ENCODE measurements at places on chromosomes 1 and 21.

DNA sequence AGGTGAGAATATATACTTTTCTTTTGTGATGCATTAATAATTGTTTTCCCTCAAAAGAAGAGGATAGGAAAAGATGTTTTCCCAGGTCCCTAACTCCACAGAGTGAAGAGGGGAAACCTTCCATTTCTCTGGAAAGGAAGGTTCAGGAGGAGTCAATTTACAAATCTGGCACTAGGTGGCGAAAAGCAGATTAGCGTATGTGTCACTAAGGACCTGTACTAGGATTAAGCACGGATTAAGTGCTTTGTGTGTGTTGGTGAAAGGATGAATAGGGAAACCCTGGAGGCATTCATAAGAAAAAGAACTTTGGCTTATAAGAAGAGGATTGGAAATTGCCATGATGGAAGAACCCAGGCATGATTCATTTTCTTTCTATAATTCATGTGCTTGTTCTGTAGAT lies 410.1 kb upstream of the PLXNA2 start:
- DNase-seq = peak; percentile 16

GRCh38 chr1:150964164-150964489 lies 10.5 kb downstream of the CERS2 start:
- no peak for DNase-seq

- DNase-seq = no peak
These were observed 304 bp upstream of the GNG12 start for GRCh38 chr1:67833602-67833940.

DNA sequence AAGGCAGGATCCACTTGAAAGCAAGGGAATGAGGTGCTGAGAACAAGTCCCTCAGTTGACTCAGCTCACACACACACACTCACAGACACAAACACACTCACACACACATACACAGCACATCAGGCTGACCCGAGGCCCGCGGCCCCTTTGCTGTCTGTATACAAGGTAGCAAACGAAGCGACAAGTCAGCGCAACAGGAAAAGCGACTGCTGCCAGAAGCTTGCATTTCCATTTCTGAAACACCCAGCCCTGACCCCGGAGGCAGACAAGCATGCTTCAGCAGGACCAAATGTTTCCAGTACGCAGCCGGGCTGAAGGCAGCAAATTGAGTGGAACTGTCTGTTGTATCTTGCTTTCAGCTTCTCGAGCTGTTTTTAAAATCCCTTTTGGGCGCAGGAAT lies 501.6 kb downstream of the NPHP4 start:
- no peak for DNase-seq

GRCh38 chr1:43348809-43349593 lies 9.8 kb upstream of the CDC20 start:
- no peak for DNase-seq

GRCh38 chr1:16122916-16123315 lies 33.0 kb downstream of the EPHA2 start:
- DNase-seq = peak; percentile 90

DNA sequence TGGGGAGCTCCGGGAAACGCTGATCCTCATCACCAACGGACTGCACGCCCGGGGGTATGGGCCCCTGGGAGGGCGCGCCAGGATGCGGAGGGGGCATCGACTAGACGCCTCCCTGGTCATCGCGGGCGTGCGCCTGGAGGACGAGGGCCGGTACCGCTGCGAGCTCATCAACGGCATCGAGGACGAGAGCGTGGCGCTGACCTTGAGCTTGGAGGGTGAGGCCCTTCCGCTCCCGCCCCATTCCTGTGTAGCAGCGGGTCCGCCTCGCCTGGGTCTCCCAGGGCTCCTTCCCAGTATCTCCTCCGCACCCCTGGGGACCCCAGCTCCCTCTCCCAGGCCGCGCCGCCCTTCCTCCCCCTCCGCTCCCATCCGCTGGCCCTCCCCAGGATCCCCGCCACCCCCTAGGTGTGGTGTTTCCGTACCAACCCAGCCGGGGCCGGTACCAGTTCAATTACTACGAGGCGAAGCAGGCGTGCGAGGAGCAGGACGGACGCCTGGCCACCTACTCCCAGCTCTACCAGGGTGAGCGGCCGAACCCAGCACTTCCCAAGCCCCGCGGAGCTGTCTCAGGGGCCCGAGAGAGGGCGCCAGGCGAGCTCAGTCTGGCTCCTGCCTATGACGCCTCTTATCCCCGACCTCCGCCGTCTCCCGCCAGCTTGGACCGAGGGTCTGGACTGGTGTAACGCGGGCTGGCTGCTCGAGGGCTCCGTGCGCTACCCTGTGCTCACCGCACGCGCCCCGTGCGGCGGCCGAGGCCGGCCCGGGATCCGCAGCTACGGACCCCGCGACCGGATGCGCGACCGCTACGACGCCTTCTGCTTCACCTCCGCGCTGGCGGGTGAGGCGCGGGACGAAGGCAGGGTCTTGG lies 5.0 kb downstream of the HAPLN2 start:
- peak; percentile 54 for DNase-seq

- no peak for DNase-seq
These were observed 50.7 kb downstream of the SYT14 start for GRCh38 chr1:209988706-209989105.

DNA sequence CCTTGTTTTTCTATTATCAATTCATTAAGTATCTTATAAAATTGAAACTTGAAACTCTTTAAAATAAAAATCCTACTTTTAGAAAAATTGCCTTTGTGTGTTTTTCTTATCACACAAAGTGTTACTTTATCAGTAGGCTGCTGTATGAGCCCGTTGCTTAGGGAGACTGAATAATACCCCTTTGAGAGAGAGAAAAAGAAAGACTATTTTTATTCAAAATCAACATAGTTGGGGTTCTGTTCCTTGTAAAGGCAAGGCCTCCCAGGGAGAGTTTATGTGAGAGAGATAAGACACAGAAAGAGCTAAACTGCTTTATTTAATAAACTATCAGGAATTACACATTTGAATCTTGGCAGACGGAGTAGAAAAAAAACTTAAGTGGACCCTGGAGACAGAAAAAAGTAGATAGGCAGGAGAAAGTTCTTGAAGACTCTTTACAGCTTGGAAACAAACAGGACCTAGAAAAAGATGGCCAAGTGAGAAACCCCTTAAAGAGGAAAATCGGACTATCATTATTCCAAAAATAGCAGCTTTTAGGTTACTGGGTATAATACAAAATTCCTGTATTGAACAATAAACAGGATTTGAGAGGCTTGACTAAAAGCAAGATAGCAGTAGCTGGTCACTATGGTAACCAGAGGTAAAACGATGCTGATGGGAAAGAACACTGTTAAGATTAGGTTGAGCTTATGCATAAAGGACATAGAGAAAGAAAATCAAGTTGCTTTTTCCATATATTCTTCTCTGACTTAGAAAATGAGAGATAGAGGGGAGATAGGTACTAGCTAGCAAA lies 170.9 kb downstream of the LRRC7 start:
- DNase-seq = no peak

GRCh38 chr1:180402001-180402400 lies 100.4 kb downstream of the ACBD6 start:
- DNase-seq = peak; percentile 44

DNA sequence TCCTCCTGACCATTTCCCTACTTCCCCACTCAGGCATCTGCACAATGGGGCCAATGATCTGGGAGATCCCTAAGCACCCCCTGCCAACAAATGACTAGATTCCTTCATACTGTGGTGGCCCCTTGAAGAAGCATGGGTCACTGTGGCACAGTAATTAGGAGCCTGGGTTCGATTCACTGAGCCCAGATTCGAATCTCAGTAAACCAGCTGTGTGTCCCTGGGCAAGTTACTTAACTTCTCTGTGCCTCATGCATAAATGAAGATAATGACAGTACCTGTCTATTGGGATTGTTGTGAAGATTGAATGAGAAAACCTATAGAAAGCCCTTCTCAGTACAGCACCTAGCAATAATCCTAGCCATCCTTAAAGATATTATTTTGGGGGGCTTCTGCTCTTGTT lies 27.5 kb downstream of the SPAG17 start:
- DNase-seq = no peak

DNA sequence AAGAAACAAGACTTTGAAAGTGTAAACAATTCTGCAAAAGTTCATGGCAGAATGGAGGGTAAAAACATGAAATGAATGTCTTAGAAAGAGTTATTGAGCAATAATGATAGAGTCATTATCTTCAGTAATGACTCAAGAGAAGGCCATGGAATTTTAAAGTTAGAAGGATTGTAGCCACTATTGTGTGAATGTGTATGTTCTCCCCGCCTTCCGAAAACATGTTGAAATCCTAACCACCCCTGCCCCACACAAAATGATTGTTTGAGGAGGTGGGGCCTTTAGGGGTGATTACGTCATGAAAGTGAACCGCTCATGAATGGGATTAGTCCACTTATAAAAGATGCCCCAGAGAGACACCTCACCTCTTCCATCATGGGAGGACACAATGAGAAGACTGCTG lies 93.8 kb upstream of the CCDC190 start:
- DNase-seq = no peak

DNA sequence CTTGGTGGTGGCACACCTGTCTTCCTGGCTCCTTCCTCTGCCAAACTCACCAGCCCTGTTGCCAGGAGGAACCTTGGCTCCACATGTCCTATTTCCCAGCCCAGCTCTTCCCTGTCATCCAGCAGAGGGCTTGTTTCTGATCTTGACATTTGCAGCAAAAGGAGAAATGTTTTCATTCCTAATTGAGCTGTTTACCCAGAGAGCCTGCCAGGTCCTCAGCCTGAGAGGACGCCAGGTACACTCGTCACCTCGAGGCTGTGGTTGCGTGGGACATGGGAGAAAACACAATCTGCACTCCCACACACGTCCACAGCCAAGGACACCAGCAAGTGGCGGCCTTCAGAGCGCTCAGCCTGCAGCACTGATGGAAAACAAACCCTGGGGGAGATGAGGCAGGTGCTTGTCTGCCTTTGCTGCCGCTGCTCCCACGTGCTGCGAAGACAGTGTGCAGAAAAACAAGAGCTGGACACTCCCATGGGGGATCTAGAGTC lies 132.8 kb upstream of the CD34 start:
- no peak for DNase-seq

- DNase-seq = peak; percentile 56
These were observed 10.3 kb upstream of the LMNA start for GRCh38 chr1:156104065-156104810.

GRCh38 chr21:24097181-24097580 lies 1510.1 kb downstream of the MRPL39 start:
- no peak for DNase-seq

DNA sequence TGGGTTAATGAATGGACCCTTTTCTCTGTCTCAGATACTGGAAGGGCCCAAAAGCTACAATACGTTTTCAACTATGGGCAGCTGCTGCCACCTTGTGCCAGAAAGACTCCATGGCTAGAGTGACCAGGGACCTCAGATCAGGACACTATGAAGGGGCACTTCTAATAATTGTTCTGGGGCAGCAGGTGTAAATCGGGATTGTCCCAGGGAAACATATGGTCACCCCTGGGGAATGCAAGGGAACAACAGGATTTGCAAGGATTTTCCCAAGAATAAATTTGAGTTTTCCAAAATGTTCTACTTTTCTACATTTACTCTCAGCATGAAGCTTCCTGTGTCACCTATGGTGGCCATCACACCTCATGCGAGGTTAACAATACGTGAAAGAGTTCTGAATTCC lies 12.0 kb upstream of the FCAMR start:
- DNase-seq = peak; percentile 69

- DNase-seq = peak; percentile 29
These were observed 46.8 kb upstream of the PSEN2 start for GRCh38 chr1:226823643-226824042.

GRCh38 chr21:39263372-39263771 lies 50.1 kb downstream of the BRWD1 start:
- DNase-seq = peak; percentile 31

- DNase-seq = no peak
These were observed 14.9 kb downstream of the ETV3L start for GRCh38 chr1:157084720-157085119.

GRCh38 chr1:168362991-168363390 lies 82.3 kb downstream of the TBX19 start:
- no peak for DNase-seq

GRCh38 chr1:111227434-111227833 lies at the start of gene CHI3L2:
CHI3L2 (plus strand) TSS chr1:111227713; CDS start chr1:111227730, 17 bp downstream.
- peak; percentile 73 for DNase-seq

GRCh38 chr1:200279810-200280411 lies 129.9 kb downstream of the ZNF281 start:
- DNase-seq = peak; percentile 51

- DNase-seq = no peak
These were observed 7.4 kb upstream of the AGMAT start for GRCh38 chr1:15592285-15592684.

DNA sequence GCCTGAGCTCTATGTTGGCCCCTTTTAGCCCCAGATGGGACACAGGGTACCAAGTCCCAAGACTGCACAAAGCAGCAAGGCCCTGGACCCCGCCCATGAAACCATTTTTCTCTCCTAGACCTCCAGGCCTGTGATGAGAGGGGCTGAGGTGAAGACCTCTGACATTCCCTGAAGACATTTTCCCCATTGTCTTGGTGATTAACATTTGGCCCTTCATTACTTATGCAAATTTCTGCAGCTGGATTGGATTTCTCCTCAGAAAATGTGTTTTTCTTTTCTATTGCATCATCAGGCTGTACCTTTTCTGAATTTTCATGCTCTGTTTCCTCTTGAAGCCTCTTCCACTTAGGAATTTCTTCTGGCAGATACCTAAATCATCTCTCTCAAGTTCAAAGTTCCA lies 8.2 kb upstream of the PSMA5 start:
- DNase-seq = no peak

- peak; percentile 36 for DNase-seq
These were observed 167.7 kb downstream of the ACTL8 start for GRCh38 chr1:17922833-17923232.

- no peak for DNase-seq
These were observed 6.8 kb upstream of the BCAS2 start for GRCh38 chr1:114588196-114588689.

DNA sequence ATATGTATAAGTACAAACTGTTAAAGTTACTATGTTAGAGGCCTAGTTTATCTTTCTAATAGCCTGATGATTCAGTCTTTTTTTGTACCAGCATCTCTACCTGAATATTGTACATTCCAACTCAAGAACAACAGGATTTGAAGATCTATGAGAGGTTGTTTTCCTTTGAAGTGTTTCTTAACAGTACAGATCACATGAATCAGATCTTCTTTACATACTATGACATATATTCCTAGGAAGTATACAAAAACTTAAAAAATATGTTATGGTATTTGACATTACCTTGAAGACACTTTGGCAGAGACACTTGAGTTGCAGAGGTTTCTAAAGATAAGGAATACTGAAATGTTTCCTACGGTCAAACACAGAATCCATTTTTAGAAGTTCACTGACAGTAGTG lies 1280.9 kb downstream of the KCNT2 start:
- no peak for DNase-seq

DNA sequence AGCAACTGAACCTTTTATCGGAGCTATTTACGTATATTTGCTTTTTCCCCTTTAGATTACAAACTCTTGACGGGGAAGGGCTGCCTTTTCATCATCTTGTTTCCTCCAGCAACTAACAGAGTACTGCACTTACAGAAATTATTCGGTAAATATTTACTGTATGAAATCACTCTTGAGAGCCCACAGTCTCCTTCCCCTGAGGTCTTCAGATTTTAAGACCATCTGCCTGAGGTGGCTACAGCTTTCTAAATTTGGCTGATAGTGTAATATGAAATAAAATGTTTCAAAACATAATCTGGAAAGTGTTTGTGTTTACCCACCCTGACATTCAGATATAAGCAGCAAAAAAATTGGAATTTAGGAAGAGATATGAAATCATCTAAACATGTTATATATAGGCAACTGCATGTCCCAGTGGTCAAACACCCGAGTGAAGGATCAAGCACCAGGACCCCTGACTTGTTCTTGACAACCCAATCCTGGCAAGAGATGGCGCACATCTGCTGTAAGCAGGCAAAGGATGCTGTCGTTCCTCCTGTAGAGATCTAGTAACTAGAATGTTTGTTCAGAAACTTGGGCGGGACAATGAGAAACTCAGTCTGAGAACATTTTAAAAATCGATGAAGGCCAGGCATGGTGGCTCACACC lies 60.9 kb downstream of the SIPA1L2 start:
- no peak for DNase-seq

Measured in inflammatory macrophage treated with lipopolysaccharide for 4 hours (primary cell).